Dermis blood vessel endothelial cell (primary cell): ENCODE measurements at places on chromosomes 6 and 20. TPM values are rescaled to one million over a fixed set of nuclear protein-coding genes. Genes with fewer than 3 reads are reported as not detected.

- no peak for DNase-seq
Observed at GRCh38 chr6:23533944-23534343, 592.1 kb upstream of the NRSN1 start.

DNA sequence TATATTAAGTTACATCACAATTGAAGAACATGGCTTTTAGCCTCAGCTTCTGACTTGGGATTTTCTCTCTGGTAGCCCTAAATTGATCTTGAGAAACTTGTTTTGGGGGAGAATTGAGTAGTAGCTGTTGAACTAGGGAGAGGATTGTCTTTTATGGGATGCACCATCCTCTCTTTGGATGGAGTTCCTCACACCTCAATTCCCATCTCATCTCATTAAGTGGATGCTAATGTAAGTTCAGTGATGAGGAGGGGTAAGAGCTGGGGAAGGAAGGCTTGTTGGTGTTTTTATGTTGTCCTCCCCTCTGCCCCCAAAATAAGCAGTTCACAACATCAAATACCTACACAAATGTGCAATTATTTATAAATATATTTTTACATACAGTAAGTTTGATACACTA is 4.0 kb downstream of the GJA1 start:
- DNase-seq = no peak

DNA sequence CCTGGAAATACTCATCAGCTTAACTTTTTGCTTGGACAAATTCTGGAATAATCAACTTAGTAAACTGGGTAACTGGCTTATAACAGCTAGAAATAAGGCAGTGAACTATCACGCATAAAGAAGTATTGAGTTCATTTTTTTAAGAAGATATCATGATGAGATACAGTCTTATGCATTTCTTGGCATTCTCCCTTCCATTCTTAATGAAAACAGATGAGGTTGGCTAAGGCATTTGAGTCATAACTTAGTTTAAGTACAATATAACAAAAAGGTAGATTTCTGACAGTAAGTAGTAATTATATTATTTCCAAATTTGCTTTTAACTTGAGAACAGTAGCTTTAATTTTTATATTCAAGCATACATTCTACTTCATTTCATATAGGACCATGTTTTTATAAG is 56.1 kb downstream of the SAMD5 start:
- DNase-seq = no peak

GRCh38 chr20:19794941-19795340 is 36.9 kb downstream of the RIN2 start:
- peak; percentile 48 for DNase-seq

DNA sequence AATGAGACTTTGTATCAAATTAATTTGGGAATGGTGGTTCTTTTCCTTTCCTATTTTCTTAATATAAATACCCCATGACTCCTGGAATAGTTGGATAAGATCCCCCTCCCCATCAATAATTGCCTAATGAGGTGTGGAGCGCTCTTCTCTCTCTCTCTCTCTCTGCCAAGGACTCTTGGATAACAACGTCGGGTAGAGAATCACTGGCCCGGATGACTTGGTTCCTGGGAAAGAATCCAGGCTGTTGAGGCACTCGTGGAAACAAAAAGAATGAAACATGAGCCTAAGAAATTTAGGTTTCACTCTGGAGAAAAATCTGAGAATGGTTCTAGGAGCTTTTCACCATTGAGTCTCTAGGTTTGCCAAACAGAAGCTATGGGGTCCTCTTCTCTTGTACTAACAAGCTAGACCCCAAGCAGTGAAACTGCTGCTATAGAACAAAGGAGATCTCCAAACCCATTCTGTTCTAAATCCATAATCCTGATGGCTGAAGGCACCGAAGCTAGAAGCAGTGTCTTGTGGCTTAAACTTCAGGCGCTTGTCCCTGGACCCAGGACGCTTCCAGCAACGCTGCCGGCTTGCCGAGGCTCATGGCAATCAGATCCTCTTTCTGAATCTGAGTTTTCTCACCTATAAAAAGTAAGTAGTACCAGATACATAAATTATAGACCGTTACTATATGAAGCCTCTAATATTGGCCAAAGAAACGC is 241.6 kb upstream of the BTBD3 start:
- DNase-seq = no peak

- DNase-seq = no peak
Observed at GRCh38 chr6:35833536-35833935, 28.4 kb downstream of the LHFPL5 start.

- no peak for DNase-seq
Observed at GRCh38 chr20:54515793-54516628, 40.6 kb downstream of the DOK5 start.

GRCh38 chr6:156791320-156791850 is 14.2 kb downstream of the ARID1B start:
- DNase-seq = peak; percentile 82

- peak; percentile 97 for DNase-seq
Observed at GRCh38 chr6:139323511-139324300, 31.9 kb upstream of the TXLNB start.

GRCh38 chr20:63702751-63703470 is 4.9 kb downstream of the ARFRP1 start:
- no peak for DNase-seq

The SLC35D3 gene
- total RNA-seq = not detected in 2 replicates

The LZTS3 gene
- 6.1 and 8.2 TPM in 2 replicates for total RNA-seq
